ENCODE measurements at places on chromosomes 12 and 14.

DNA sequence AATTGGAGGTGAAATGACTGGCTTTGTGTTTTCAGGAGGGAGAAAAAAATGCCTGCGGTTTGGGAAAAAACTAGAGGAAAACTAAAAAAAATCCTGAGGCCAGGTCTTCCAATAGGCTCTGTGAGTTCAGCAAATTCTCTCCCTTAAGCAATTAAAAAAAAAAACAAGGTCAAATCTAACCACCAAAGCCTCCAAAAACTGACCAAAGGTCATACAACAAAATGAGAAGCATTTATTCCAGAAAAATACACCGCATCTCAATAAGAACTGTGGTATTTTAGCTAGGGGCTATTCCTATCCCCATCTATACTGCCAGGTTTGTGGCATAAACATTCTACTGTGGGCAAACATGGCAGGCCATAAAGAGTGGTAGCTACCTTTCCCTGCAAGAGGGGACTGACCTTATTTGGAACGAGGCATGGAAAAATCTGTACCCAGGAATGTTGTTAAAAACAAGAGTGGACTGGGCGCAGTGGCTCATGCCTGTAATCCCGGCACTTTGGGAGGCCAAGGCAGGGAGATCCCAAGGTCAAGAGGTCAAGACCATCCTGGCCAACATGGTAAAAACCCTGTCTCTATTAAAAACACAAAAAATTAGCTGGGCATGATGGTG lies 60.0 kb downstream of the LRP6 start:
- no peak for DNase-seq

- DNase-seq = no peak
These were observed 31.2 kb downstream of the GSC start for GRCh38 chr14:94738751-94739150.

- DNase-seq = no peak
These were observed 13.7 kb downstream of the ARID2 start for GRCh38 chr12:45743247-45743646.

- no peak for DNase-seq
These were observed 198.1 kb downstream of the ERC1 start for GRCh38 chr12:1189163-1189562.

DNA sequence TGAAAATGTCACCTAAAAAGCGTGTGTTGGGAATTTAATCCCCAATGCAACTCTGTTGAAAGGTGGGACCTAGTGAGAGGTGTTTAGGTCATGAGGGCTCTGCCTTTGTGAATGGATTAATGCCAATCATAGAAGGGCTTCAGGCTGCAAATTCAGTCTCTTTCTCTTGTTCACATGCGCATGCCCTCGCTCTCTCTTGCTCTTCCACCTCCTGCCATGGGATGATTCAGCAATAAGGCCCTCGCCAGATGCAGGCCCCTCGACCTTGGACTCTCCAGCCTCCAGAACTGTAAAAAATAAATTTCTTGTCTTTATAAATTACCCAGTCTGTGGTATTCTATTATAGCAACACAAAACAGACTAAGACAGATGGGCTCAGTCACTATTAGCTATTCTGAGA lies 55.4 kb downstream of the PLXNC1 start:
- DNase-seq = no peak

GRCh38 chr12:88951860-88952561 lies 371.7 kb upstream of the KITLG start:
- DNase-seq = no peak

GRCh38 chr12:7709969-7710675 lies 1.1 kb upstream of the DPPA3 start:
- no peak for DNase-seq

GRCh38 chr12:4441355-4442335 lies 4.0 kb downstream of the FGF6 start:
- DNase-seq = no peak

DNA sequence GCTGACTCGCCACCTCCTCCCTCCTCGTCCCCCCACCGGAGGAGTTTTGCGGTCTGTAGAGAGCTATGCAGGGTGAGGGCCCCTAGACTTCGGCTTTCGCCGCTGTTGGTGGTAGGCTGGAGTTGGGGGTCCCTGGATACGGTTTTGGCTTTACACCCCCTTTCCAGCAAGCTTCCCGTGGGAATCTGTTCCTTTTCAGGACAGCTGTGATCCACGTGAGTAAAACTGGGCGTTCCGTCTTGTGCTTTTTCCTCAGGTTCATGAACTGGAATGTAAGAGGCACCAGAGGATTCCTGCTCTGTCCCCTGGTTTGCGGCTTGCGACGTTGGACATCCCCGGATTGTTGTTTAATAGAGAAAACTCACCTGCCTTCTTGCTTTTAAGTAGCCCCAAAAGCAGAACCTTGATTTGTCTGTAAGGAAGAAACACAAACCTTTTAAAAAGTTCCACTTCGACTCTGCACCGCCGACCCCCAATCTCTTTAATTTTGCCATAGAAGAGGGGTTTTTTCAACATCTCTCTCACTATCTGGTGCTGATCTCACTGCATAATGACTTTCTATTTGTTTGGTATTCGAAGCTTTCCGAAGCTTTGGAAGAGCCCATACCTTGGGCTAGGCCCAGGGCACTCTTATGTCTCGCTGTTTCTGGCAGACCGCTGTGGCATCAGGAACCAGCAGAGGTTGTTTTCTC lies 490 bp downstream of the PRORP start:
- DNase-seq = peak; percentile 60

GRCh38 chr14:64857979-64858744 lies 21.5 kb downstream of the SPTB start:
- DNase-seq = no peak

GRCh38 chr14:74973905-74974363 lies 18.5 kb upstream of the PGF start:
- no peak for DNase-seq

DNA sequence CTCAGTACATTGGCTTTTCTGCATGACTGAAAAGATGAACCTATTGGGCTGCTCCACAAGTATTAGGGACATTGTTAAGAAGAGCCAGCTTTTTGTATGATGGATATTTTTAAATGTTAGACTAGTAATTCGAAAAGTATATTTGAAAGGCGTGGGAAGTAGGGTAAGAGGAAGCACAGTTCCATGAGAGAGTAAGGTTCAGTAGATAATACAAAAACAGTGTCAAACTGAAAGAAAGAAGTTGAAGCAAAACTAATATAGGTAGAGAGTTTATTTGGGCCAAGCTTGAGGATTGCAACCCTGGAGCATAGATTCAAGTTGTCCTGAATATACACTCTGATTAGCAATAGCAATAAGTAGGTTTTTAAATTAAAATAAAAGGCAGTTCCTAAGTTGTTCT lies 193.9 kb downstream of the RASSF9 start:
- no peak for DNase-seq

DNA sequence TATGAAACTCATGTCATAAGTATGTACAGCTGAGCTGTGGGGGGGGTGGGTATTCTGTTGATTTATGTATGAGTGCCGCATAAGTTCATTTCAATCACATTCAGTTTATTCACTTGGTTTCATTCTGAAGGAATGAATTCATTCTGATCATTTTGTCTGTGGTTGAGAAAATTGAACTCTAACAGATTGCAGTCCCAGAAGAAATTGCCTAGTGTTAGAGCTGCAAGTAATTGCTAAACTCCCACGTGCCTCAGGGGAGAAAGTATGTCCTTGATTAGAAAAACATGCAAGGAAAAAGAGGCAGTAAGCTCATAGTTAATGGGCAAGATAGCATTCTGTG lies 442.4 kb upstream of the MGAT4C start:
- no peak for DNase-seq

DNA sequence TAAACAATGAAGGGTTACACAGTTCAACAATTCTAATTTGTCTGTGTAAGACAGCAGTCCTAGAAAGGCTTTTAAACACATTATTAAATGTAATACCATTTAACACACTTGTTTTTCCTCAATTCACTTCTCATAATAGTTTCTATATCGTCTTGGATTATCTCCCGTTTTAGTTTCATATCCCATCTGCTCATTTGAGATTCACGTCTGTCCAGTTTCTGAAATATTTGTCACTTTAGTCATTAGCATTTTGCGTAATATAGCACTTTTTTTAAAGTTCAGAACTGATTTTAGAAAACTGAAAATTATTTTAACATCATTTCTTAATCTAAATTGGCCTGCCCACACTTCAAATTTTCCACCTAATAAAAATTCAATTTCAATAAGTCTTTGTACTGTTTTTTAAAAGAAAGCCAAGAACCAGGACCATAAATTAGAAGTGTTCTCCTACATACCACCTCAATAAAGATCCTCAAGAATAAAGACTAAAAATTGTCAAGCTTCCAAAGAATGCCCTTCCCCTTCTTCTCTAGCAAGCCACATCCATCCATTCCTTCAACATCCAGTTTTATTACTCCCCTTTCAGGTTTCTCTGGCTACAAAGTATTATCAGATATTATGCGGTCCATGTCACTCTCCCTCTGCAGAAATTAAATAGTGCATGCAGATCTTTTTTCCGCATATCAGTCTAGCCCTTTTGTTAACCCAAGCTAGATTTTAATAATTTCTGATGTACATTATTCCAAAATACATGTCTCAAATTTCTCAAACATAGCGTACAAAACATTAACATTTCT lies 11.9 kb downstream of the MED13L start:
- DNase-seq = no peak

GRCh38 chr12:50934981-50935807 lies 17.1 kb upstream of the HIGD1C start:
- DNase-seq = peak; percentile 10

DNA sequence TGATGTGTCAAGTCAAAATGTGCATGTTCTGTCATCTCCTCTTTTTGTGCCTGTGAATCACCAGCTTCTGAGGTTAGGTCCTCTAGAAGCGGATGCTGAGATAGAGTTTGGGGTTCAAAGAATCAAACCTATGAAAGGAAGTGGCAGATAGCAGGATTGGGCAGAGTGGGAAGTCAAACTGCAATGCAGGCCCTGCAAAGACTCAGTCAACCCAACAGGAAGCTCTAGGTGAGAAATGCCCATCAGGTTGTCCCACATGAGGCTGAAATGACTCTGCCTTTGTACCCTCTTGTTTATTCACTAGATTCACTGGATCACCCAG lies 4.5 kb upstream of the MIA2 start:
- DNase-seq = peak; percentile 42

DNA sequence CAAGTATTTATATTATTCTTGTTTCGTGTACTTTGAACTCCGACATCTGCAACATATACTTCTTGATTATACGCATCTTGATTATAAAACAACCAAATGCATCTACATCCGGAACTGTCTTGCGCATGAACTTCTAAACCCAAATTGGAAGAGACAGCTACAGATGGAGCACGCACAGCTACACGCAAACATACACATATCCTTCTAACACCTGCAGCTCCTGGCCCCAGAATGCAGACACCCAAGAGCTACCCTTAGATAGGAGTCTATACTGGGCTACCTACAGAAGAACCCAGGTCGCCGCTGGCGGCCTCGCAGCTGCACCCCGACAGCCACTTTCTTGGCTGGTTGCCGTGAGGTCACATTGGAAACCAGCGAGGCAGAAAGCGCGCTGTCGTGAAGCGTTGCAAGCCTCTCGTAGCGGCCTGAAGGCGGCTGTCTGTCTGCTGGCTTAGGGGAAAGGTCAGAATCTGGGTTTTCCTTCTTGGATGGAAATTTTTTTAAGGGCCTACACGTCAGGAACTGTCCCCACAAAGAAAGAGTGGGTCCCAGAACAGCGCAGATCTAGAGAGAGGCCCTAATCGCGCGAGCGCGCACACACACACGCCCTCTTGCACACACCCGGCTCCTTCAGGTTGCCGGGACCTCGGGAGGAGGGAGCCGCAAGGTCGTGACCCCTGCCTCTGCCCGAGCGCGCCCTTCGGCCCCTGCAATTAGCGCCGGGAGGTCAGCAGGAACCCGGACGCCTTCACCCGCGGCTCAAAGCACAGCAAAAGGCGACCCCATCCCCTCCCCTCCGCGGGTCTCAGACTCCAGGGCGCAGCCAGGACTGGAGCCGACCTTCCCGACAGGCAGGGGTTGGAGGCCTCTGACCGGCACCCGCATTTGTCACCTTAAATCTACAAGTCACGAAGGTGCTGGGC lies 17.0 kb downstream of the TBX3 start:
- DNase-seq = no peak

DNA sequence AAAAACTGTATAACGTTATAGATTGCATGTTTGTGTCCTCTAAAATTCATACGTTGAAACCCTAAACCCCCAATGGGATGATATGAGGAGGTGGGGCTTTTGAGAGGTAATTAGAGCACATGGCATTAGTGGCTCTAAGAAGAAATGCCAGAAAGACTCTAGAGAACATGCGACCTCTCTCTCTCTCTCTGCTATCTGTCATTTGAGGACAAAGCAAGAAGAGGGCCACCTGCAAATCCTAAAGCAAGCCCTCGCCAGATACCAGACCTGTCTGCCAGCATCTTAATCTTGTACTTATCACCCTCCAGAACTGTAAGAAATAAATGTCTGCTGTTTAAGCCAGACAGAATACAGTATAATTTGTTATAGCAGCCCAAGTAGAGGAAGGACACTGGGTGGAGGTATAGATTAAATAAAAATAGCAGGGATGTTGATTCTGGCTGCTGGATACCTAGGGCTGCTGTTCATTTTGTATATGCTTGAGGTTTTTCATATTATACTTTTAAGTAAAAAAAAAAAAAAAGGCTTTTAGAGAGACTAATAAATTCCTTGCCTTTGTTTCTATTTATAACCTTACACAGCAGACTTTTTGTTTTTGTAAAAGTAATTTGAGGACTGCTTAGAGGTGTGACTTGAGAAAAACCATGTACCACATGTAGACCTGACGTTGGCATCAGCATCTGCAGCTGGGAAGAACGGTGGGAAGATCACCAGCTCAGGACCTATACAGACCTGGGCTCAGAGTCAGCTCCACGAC lies 26.9 kb downstream of the MOK start:
- DNase-seq = no peak

GRCh38 chr12:7144414-7145120 lies 14.4 kb downstream of the CLSTN3 start:
- peak; percentile 16 for DNase-seq

DNA sequence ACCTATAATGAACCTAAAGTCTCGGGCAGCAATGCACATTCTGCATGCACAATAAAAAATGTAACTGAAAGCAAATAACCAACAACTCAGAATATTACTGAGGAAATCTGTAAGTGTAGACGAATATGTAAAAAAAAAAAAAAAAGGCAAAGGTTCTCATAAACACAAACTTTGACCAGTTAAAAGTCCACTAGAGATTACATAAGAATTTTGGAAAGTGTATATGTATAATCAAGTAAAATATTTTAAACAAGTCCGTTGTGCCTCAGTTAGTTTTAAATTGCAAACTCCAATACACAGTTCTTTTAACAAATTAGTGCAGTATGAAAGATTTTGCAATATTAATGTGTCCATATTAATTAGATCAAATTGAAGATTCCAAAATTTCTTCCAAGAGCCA lies 35.3 kb upstream of the PAPOLA start:
- DNase-seq = no peak

DNA sequence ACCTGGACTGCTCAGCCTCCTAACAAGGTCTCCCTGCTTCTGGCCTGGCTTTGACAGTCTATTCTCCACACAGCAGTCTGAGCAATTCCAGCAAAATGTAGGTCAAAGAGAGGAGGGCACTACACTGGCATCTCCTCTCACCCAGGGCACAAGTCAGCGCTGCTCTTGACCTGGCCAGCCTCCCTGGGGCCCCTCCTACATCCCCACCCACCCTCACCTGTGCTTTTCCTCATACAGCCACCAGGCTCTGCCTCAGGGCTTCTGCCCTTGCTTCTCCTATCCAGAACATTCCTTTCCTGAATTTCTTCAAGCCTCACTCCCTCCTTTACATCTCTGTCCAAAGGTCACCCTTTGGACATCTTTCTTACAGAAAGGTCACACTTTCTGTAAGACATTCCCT lies 33.7 kb downstream of the GALNT4 start:
- DNase-seq = no peak

Data from Kasumi-1 (cell line).